ENCODE measurements at places on chromosomes 5 and 9. TPM values are rescaled to one million over a fixed set of nuclear protein-coding genes. Genes with fewer than 3 reads are reported as not detected.

DNA sequence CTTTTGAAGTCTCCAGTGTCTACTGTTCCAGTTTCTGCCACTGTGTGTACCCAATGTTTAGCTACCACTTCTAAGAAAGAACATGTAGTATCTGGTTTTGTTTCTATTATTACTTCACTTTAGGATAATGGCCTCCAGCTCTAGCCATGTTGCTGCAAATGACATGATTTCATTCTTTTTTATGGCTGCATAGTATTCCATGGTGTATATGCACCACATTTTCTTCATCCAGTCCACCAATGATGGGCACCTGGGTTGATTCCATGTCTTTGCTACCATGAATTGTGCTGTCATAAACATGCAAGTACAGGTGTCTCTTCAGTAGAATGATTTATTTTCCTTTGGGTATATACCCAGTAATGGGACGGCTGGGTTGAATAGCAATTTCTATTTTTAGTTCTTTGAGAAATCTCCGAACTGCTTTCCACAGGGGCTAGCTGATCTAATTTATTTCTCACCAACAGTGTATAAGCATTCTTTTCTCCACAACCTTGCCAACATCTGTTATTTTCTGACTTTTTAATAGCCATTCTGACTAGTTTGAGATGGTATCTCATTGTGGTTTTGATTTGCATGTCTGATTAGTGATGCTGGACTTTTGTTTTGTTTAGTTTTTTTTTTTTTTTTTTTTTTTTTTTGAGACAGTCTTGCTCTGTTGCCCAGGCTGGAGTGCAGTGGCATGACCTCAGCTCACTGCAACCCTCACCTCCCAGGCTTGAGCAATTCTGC lies 68.9 kb downstream of the WDR41 start:
- H3K36me3 ChIP-seq = no peaks in the 10 kb centered on the region
- H3K27ac ChIP-seq = no peak overlapping the region
- DNase-seq = no peak
- H3K4me1 ChIP-seq = peaks cover 12% of the 10 kb centered on the region
- H3K27me3 ChIP-seq = no peaks in the 10 kb centered on the region

DNA sequence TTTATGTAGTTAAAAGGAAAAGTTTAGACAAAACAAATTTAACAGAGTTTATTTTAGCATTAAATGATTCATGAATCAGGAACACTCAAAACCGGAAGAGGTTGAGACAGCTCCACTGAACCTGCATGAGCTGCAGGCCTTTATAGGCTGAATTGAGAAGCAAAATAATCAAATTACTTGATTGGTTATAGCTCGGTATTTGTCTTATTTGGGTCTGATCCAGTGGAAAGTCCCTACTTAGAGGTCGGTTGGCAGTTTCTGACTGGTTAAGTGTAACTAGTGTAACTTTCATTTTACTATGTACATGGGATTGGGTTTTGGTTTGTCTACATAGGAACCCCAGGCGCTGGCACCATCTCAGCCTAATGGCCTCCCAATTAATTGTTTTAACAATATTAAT lies 74.1 kb upstream of the PIK3R1 start:
- H3K27ac ChIP-seq = no peak overlapping the region
- no peaks in the 10 kb centered on the region for H3K4me1 ChIP-seq
- H3K4me3 ChIP-seq = no peak overlapping the region
- H3K27me3 ChIP-seq = no peaks in the 10 kb centered on the region

HABP4 gene
- 9.8 TPM for total RNA-seq

GRCh38 chr5:40791715-40792139 lies 6.4 kb downstream of the PRKAA1 start:
- no peak for DNase-seq
- no peak overlapping the region for H3K27ac ChIP-seq
- no peak overlapping the region for H3K4me3 ChIP-seq
- no peaks in the 10 kb centered on the region for H3K27me3 ChIP-seq
- no peaks in the 10 kb centered on the region for H3K36me3 ChIP-seq

FAM151B gene
- total RNA-seq = 4.1 TPM

GRCh38 chr5:81606150-81606549 lies 144.7 kb downstream of the SSBP2 start:
- H3K27me3 ChIP-seq = no peaks in the 10 kb centered on the region
- no peak overlapping the region for H3K27ac ChIP-seq
- H3K4me3 ChIP-seq = no peak overlapping the region
- no peak for DNase-seq

All from lower lobe of right lung (tissue), 2 donors.